ENCODE measurements at places on chromosomes 1 and 21.

- no peaks in the 10 kb centered on the region for H3K36me3 ChIP-seq
- H3K27me3 ChIP-seq, result no peaks in the 10 kb centered on the region
- no peak for DNase-seq
- no peak overlapping the region for H3K27ac ChIP-seq
- no peak overlapping the region for H3K4me3 ChIP-seq
Measured at GRCh38 chr21:26949830-26950229, 17.1 kb downstream of the ADAMTS5 start.

- peaks cover 88% of the 10 kb centered on the region for H3K36me3 ChIP-seq
- H3K27ac ChIP-seq, result no peak overlapping the region
- H3K27me3 ChIP-seq, result no peaks in the 10 kb centered on the region
- no peaks in the 10 kb centered on the region for H3K4me1 ChIP-seq
Measured at GRCh38 chr1:222654849-222655248, 37.0 kb downstream of the MIA3 start.

DNA sequence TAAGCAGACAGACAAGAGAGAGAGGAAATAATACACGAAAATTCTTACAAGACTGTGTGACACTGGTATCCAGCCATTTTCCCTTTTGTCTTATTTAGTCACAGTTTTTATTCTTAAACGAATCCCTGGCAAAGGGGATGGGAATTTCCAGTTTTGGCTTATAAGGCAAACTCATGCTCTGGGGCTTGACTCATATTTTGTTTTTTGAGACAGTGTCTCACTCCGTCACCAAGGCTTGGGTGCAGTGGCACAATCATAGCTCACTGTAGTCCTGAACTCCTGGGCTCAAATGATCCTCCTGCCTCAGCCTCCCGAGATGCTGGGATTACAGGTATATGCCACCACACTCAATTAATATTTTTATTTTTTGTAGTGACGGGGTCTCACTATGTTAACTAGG lies 31.9 kb downstream of the PTGER3 start:
- H3K27ac ChIP-seq, result no peak overlapping the region
- H3K27me3 ChIP-seq, result no peaks in the 10 kb centered on the region
- no peak overlapping the region for H3K4me3 ChIP-seq
- DNase-seq, result no peak
- no peaks in the 10 kb centered on the region for H3K4me1 ChIP-seq
- no peaks in the 10 kb centered on the region for H3K36me3 ChIP-seq

DNA sequence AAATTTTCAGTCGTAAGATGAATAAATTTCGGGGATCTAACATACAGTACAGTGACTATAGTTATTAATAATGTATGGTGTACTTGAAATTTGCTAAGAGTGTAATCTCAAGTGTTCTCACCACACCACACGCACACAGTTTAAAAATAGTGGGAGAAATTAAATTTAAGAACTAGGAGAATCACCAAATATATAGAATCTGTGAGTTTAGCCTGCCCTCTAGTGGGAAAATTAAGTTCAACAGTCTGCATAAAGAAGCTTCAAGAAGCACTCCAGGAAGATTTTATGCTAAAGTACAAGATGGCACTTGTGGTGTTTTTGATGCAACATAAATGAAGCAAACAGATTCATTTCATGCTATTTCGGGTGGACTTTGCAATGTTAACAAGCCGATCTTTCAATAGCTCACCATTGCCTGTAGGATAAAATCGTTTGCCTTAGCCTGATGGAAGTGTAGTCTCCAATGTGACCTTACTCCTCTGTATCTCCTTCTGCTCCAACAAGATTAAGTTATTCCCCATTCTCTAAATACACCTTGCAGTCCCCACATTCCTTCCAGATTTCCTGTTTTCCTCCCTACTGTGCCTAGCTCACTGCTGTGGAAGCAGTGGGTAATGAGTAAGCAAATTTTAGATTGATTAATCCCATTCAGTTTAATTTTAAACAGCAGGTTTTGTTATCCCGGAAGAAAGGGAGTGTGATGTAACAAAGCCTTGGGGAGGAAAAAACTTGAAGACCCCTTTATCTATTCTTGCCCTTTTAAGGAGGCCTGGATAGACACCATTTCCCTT lies 8.7 kb upstream of the PIK3C2B start:
- no peaks in the 10 kb centered on the region for H3K27me3 ChIP-seq
- H3K4me1 ChIP-seq, result peaks cover 25% of the 10 kb centered on the region
- H3K36me3 ChIP-seq, result no peaks in the 10 kb centered on the region
- no peak overlapping the region for H3K4me3 ChIP-seq
- DNase-seq, result peak; percentile 93

DNA sequence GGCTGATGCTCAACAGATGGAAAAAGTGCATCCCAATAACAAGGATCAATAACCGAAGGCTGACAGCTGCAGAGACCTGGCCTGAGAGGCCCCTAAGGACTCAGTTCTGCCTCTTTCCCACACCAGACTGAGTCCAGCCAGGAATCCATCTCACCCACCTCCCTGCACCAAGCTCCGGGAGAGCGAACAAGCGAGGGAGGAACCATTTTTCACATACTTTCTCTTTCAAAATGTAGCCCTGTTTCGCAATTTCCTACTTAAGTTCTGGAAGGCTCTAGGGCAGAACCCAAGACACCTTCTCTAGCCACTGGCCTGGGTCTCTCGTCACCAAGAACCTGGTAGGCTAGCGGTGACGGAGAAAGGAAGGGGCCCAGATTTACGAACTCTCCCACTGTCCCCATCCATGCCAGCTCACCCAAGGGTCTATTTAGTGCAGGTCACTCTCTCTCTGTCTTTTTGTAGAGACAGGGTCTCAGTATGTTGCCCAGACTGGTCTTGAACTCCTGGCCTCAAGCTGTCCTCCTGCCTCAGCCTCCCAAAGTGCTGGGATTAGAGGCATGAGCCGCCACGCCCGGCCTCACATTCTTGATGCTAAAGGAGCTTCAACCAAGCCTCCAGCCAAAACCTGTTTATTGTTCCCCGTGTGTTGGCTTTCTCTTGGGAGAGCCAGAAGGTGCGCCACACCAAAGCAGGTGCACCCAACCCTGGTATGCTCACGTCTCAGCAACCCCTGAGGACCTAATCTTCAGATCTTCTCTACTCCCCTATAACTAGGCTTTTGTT lies 10.9 kb upstream of the GNL2 start:
- H3K4me1 ChIP-seq, result peaks cover 3% of the 10 kb centered on the region
- no peaks in the 10 kb centered on the region for H3K36me3 ChIP-seq
- no peak overlapping the region for H3K4me3 ChIP-seq
- DNase-seq, result no peak
- H3K27ac ChIP-seq, result no peak overlapping the region
- no peaks in the 10 kb centered on the region for H3K27me3 ChIP-seq

DNA sequence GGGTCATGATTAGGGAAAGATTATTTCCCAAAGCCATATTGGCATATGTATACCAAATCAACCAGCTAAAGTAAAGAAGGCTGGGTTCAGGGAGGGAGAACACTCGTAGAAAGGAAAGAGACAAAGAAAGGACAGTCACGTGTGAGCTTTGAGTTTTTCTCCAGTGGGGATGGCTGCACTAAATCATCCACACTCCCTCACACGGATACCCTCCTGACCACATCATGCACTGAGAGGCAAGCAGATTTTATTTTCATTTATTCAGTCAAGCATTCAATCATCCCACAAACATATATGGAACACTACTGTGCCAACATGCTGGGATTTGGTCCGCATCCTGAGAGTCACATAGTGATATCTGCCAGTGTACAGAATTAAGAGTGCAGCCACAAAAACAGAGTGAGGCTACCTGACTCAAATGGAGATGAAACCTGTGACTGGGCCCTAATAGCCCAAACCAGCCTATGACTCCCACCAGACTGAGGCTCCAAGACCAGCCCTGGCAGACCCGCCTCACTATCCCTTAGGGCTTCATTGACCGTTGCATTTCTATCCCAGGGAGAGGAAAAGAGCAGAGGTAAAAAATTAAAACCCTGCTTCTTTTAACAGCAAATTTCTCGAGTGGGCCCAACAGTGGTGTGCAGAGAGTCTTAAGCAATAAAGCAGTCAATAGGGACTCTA lies 155.9 kb downstream of the BARHL2 start:
- no peaks in the 10 kb centered on the region for H3K27me3 ChIP-seq
- no peaks in the 10 kb centered on the region for H3K36me3 ChIP-seq
- no peak for DNase-seq
- no peak overlapping the region for H3K27ac ChIP-seq
- H3K4me1 ChIP-seq, result no peaks in the 10 kb centered on the region

GRCh38 chr1:116855191-116855619 lies 54.5 kb upstream of the PTGFRN start:
- no peak overlapping the region for H3K27ac ChIP-seq
- H3K27me3 ChIP-seq, result no peaks in the 10 kb centered on the region
- no peak for DNase-seq
- H3K36me3 ChIP-seq, result no peaks in the 10 kb centered on the region
- H3K4me3 ChIP-seq, result no peak overlapping the region
- no peaks in the 10 kb centered on the region for H3K4me1 ChIP-seq

DNA sequence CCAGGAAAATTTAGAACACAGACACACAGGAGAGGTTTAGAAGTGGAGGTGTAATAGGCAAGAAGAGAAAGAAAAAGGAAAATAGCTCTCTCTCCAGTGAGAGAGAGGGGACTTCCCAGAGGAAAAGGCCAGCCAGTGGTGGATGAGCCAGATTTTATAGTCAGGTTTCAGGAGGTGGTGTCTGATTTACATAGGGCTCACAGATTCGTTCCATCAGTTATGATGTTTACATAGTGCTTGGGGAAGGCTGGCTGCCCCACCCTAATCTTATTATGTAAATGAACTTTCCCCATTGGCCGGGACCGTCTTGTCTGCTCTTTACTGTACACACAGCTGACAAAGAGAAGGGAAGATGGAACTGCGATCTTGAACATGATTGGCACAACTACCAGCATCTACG lies 797.3 kb downstream of the PLA2G4A start:
- H3K27ac ChIP-seq, result no peak overlapping the region
- H3K4me3 ChIP-seq, result no peak overlapping the region
- H3K36me3 ChIP-seq, result no peaks in the 10 kb centered on the region
- no peaks in the 10 kb centered on the region for H3K27me3 ChIP-seq

DNA sequence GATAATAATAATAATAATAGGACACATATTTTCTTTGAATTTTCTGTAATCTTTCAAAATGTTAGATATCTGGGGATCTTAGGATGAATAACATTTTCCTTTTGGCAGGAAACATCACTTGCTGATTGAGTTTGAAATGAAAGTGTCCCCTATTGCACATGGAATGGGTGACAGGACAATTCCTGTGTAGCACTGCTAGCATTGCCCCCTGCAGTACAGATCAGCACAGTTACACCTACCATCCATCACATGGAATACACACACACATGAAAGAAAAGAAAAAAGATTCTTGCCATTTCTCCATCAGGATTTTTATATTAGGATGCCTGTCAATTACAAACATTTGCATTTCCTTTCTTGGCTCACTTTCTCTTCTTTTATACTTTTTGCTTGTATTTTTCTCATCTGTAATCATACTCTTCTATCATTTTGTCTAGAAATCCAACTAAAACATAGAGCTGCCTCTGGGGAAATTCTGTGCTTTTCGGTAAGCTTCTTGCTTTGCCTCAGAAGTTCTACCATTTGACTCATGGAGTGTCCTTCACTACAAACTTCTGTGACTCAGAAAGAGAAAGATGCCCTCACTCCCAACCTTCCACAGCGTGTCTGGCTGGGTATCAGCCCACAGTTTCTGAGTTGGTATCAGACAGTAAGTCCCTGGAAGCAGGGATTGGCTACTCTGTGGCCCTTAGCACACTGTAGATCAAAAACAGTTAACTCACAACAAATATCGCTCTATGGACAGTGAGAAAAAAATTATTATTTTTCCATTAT lies 641.2 kb downstream of the PTPRC start:
- H3K36me3 ChIP-seq, result no peaks in the 10 kb centered on the region
- no peak overlapping the region for H3K4me3 ChIP-seq
- no peak overlapping the region for H3K27ac ChIP-seq
- no peaks in the 10 kb centered on the region for H3K27me3 ChIP-seq
- DNase-seq, result no peak

DNA sequence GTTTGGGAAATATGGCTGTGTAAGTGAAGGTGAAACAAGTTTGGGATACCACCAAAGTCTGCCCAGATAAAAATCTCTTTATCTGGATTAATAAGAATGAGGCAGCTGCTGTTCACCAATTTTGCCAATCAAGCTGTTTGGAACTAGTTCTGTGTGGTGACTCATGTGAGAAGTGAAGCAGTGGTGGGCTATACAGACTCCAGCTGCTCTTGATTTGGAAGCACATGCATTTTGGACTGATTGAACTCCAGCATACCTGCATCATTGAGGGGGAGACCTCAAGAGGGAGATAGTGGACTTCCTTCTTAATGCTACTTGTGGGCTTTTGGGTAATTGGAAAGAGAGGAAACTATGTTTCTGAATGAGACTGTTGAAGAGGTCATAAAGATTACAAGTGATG lies 99.2 kb upstream of the B3GALT2 start:
- no peak for DNase-seq
- H3K4me1 ChIP-seq, result no peaks in the 10 kb centered on the region
- no peak overlapping the region for H3K4me3 ChIP-seq
- H3K36me3 ChIP-seq, result no peaks in the 10 kb centered on the region
- no peak overlapping the region for H3K27ac ChIP-seq
- H3K27me3 ChIP-seq, result no peaks in the 10 kb centered on the region

GRCh38 chr1:43445606-43446387 lies 7.9 kb downstream of the HYI start:
- H3K27ac ChIP-seq, result no peak overlapping the region
- H3K4me1 ChIP-seq, result no peaks in the 10 kb centered on the region
- H3K36me3 ChIP-seq, result 0 out of 2 replicates have a peak, but pooled peaks cover 9% of the 10 kb centered on the region
- DNase-seq, result no peak
- no peak overlapping the region for H3K4me3 ChIP-seq
- no peaks in the 10 kb centered on the region for H3K27me3 ChIP-seq

GRCh38 chr1:24015221-24016210 lies 35.4 kb upstream of the SRSF10 start:
- DNase-seq, result no peak
- H3K4me1 ChIP-seq, result no peaks in the 10 kb centered on the region
- H3K4me3 ChIP-seq, result no peak overlapping the region
- no peak overlapping the region for H3K27ac ChIP-seq
- no peaks in the 10 kb centered on the region for H3K27me3 ChIP-seq
- H3K36me3 ChIP-seq, result no peaks in the 10 kb centered on the region

DNA sequence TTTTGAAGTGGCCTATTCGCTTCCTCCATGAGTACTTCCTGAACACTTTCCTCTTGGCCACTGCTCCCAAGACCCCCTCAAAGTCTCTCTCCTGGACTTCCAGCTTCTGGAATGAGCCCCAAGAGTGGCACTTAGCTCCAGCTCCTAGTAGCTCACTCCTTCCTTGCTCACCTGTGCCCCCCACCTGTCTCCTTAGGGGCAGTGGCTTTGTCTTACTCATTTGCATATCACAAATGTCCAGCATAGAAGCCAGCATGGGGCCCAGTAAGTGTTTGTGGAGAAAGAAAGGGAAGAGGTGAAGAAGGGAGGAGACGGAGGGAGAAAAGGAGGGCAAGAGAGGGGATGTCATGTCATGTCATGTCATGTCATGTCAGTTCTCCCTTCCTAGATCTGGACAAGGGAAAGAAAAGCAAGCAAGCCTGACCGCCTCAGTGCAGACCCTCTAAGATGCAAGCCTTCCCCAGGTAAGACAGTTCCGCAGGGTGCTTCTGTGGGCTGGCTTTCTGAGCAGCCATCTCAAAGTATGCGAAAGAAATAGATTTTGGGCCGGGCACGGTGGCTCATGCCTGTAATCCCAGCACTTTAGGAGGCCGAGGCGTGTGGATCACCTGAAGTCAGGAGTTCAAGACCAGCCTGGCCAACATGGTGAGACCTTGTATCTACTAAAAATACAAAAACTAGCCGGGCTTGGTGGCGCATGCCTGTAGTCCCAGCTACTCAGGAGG lies 6.9 kb upstream of the MX1 start:
- H3K27ac ChIP-seq, result no peak overlapping the region
- no peaks in the 10 kb centered on the region for H3K36me3 ChIP-seq
- H3K4me3 ChIP-seq, result no peak overlapping the region
- no peaks in the 10 kb centered on the region for H3K27me3 ChIP-seq
